Spinal cord (tissue), 10 donors: ENCODE measurements at places on chromosomes 11 and 22.

- no peak for DNase-seq
Observed at GRCh38 chr11:724049-724777, 18.2 kb downstream of the EPS8L2 start.

GRCh38 chr11:74895340-74896116 lies 53.4 kb downstream of the XRRA1 start:
- no peak for DNase-seq

DNA sequence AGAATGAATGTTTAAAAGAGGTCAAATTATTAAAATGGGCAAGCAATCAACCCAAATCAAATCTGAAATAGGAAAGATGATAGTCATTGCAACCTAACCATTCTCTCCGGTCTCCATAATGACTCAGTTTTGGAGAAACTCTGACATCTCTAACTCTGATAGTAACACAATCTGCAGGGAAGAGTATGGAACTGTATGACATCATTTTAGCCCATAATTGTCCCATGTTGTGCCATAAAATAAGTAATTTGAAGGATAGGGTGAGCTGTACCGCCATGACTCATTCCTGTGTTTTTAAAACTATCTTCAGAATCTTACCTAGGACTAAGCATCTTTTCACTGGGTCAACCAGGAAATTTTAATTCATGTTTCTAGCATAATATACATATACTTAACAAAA lies 350.8 kb downstream of the DLG2 start:
- no peak for DNase-seq

GRCh38 chr11:118666371-118666770 lies 13.1 kb downstream of the TREH start:
- no peak for DNase-seq

DNA sequence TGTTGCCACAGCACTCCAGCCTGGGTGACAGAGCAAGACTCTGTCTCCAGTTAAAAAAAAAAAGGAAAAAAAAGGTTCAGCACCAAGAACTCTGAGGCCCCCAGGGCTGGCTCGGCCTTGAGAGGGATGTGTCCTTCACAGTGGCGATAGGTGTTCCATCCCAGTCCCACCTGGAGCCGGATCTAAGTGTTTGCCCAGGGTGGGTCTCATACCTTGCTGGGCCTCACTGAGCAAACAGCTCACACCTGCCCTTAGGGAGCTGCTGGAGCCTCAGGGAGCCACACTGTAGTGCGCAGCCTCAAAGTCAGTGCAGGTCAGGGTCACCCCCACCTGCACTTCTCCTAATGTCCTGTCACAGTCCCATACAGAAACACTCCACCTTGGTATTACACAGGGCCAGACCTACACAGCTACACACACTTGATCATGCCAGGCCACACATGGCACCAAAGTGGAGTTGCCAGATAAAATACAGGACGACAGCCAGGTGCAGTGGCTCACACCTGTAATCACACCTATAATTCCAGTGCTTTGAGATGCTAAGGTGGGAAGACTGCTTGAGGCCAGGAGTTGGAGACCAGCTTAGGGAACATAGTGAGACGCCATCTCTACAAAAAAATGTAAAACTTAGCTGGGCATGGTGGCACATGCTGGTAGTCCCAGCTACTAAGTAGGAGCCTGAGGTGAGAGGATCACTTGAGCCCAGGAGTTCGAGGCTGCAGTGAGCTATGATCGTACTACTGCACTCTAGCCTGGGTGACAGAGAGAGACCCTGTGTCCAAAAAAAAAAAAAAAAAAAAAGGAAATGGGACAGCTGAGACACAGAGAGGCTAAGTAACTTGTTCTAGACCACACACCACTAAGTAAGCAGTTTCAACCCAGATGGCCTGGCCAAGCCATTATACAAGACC lies 7.3 kb downstream of the STARD10 start:
- DNase-seq: no peak

DNA sequence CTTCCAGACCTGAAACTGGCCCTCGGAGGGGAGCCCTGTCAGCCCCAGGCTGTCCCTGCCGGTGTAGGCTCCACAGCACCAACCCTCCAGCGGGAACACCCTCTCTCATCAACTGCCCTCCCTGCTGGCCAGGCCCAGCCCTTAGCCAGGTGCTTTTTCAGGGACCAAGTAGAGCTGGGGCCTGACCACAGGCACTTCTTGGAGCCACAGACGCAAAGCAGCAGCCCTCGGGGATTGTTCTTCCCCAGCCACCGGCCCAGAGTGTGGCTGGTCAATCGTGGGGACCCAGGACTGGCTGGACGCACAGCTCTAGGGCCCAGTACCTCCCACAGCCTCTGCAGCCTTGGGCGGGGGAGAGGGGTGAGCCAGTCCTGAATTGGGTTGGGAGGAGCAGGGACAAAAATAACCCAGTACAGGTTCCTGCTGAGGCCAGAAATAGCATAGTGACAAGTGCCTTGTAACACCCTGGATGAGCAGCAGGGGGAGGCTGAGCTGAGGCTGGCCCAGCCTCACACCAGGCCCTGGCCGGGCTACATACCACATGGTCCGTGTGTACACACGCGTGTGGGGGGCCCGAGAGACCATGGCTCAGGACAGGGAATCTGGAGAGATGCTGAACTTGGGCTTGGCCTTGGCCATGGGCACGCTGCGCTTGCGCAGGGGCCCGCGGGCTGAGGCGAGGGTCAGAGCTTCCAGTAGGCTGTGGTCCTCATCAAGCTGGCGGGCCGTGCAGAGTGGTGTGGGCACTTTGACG lies 2.0 kb downstream of the KCNJ11 start:
- DNase-seq: no peak

DNA sequence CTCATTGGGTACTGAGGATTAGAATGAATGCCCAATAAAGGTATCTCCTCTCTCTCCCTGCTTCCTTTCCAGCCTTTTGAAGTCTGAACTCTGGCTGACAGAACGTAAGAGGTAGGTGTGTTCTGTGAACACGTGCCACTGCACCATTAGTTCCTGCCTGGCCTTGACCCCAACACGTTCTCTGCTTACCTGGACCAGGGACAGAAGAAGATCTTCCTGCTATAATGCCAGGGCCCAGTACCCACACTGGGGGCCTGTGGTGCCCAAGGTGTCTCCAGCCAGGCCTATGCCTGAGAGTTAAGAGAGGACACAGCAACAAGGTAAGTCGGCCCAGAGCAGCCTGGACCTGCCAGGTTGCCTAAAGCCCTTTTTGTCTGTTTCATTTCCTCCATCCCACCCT lies 147.7 kb upstream of the TIMP3 start:
- DNase-seq: no peak

DNA sequence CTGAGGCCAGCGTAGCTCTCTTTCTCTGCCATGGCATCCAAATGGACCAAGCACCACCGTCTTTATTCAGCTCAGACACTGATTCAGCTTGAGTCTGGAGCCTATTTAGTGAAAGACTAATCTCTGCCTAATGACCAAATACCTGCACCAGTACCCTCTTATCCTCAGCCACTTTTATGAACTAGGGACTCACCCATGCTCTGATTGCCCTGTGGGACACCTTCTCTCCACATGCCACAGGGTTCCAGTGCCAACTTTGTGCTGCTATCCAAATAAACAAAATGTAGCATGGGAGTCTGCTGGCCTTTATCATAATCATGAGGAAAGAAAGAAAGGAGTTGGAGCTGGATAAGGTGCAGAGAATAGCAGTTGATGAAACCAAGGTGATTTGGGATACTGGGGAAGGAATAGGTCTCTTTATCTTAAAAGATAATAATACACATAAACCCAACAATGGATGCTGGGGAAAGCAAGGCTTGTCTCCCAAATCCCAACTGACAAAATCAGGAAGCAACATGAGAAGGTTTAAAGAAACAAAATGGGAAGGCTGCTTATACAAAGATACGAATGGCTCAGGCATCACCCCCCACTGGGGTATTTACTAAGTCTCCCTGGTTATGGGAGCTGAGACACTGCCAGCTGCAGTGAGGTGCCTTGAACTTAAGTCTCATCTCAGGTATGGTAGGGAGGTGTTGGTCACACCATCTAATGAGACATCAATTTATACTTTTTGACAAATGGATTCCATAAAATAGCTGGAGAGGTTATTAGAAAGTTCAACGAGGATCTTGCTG lies 63.3 kb downstream of the SYT9 start:
- no peak for DNase-seq

GRCh38 chr11:44376423-44376822 lies 66.5 kb upstream of the ALX4 start:
- no peak for DNase-seq

GRCh38 chr11:4030197-4030596 lies 64.4 kb upstream of the RRM1 start:
- DNase-seq: no peak
